Activated naive CD4-positive, alpha-beta T cell (primary cell): ENCODE measurements at places on chromosomes 3 and 15.

DNA sequence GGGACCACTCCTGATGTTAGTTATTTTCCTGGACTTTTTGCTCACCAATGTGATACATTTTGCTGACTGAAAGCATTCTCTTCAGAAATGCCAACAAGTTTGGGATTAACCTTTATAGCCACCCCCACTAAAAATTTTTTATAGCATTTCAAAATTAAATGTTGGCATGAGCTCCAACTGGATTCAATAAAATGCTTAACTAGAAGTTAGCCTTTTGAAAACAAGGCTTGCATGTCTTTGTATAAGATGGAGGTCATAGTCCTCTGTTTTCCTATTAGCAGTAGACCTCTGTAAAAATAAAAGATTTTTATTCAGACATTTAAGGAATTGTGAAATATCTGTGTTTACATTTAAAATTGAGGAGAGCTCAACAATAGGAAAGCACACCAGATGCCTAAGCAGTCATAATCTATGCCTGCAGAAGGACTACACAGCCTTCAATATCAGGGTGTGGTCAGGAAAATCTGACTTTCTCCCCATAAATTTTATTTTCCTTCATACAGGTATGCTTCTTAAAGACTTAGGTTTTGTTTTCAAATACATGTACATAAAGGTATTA, 87.2 kb downstream of the DNAJC13 start:
- no peak for DNase-seq

DNA sequence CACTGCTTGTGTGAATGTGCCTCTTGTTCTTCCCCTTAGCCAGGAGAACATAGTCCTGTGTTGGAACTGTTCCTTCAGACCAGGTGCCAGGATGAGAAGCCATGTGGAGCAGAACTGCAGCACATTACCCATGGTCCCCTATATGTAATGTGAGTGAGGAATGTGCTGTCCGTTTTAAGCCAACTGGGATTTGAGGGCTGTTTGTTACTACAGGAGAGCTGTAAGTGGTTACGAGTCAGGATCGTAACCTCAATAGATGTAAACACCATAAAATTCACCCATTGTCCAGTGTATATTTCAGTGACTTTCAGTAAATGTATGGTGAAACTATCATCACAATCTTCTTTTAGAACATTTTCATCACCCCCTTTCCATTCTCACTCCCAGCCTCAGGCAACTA, 10.1 kb upstream of the SCAP start:
- no peak for DNase-seq

DNA sequence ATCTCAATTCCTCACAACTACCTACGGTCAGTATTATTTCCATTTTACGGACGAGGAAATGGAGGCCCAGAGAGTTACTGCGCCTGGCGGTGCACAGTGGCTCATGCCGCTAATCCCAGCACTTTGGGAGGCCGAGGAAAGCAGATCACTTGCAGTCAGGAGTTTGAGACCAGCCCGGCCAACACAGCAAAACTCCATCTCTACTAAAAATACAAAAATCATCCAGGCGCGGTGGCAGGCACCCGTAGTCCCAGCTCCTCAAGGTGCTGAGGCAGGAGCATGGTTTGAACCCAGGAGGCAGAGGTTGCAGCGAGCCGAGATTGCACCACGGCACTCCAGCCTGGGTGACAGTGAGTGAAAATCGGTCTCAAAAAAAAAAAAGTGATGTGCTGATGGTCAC, 187.3 kb downstream of the XXYLT1 start:
- no peak for DNase-seq

DNA sequence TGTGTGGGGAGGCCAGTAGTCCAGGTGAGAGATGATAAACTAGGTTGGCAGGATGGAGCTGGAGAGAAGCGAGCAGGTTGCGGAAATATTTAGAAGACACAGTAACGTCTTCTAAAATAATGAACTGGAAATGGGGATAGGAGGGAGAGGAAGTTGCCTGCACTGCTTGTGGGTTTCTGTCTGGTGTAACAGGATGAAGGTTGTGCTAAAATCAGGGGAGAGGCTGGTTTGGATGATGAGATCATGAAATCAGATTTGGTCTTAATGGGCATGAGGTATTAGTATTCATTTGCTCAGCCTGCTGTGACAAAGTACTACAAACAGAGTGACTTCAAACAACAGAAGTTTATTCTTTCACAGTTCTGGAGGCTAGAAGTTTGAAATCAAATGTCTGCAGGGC, 32.1 kb upstream of the TNFAIP8L3 start:
- no peak for DNase-seq

DNA sequence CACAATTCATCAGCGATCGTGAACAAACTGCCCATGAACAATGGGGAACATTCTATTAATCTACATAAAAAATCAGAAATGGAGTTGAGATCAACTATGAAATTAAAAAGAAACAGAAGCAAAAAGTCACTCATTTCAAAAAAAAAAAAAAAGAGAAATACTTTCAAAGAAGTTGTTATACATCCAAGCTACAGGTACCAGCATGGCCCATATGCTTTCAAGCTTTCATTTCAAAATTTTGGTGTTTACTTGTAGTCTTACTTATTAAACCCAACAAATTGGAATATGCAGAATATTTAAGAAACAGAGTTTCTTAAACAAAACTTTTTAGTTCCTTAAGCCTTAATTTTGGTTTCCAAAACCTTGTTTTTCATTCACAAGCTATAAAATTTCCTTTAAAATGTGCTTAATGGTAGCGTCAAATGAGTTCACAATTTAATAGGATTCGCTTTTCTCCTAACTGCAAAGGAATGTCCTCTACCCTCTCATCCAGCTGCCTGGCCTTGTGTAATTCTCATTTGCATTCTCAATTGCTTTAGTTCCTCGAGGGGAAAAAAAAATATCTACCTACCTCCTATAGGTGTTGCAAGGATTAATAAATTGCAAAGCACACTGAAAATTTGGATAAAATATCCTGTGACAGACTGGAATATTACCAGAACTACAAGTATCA, 565.2 kb downstream of the ROBO1 start:
- DNase-seq: no peak

DNA sequence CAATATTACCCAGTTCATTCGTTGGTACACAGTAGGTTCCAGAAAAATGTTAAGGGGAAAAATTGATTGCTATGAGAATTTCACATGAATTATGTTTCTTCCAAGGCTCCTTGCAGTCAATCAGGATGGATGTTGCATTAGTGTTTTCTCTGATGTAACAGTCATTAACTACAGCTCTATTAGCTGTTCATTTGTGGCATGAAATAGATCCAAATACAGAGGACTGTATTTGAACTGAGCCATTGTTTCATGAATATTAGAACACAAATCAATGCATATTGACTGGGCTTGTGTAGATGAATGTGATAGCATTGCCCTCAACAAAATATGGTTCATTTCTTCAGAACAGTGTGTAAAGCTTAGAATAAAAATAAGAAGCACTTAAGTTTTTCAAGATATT, 203.0 kb upstream of the SGO1 start:
- no peak for DNase-seq

- DNase-seq: no peak
These were observed 3.7 kb downstream of the TMEM42 start for GRCh38 chr3:44865272-44866035.

DNA sequence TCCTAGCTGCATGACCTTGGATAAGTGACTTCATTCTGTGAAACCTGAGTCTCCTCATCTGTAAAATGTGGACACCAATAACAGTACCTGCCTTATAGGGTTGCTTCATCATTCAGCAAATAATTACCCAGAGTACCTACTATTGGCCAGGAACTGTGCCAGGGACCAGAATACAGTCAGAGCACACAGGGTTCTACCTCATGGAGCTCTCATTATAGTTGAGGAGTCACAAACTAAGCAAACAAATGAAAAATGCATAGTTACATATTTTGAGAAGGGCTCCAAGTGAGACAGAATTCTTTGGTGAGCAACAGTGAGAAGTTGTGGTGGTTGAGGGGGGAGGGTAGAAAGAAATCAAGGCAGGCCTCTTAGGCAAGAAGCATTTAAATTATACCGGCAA, 308.6 kb upstream of the WNT5A start:
- no peak for DNase-seq
